ENCODE measurements at places on chromosomes 11 and 22. TPM values are rescaled to one million over a fixed set of nuclear protein-coding genes. Genes with fewer than 3 reads are reported as not detected.

CENPM gene
- 40.3 TPM for total RNA-seq

KLHL35 gene
- 1.1 TPM for total RNA-seq

FXYD2 gene
- total RNA-seq: 16.9 TPM

AMPD3 gene
- 8.8 TPM for total RNA-seq

TSPAN32 gene
- total RNA-seq: not detected

RAB38 gene
- 0.79 TPM for total RNA-seq

Measured in A549 treated with CpdA at 1 μM for 4 hours (cell line).